Suppressor macrophage (primary cell): ENCODE measurements at places on chromosomes 7 and 10.
A peak's percentile ranks its signal among the peaks of the same experiment; 100 is the strongest.

DNA sequence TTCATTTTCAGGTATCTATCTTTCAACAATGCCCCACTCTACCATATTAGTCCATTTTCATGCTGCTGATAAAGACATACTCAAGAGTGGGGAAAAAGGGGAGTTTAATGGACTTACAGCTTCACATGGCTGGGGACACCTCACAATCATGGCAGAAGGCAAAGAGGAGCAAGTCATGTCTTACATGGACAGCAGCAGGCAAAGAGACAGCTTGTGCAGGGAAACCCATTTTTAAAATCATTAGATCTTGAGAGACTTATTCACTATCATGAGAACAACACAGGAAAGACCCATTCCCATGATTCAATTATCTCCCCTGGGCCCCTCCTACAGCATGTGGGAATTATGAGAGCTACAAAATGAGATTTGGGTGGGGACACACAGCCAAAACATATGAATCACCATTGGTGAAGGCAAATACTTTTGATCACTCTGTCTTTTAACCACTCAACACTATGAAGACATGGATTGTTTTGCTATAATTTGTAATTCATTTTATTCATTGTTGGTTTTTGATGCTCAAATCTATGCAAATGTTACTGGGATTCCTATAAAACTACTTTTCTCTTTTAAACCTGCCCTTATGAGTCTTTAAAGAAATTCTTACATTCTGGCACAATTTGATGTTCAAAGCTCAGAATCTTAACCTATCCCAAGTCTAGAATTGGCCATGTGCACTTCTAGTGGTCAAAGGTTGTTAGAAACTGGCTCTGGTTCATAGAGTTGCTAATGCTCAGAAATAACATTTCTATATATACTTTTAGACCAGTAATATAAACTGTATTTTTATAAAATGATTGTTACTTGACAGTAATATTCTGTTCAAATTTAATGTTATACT is 15.3 kb downstream of the AKR1C4 start:
- DNase-seq: no peak

- no peak for DNase-seq
Observed at GRCh38 chr7:119270644-119271043, 1002.3 kb upstream of the KCND2 start.

DNA sequence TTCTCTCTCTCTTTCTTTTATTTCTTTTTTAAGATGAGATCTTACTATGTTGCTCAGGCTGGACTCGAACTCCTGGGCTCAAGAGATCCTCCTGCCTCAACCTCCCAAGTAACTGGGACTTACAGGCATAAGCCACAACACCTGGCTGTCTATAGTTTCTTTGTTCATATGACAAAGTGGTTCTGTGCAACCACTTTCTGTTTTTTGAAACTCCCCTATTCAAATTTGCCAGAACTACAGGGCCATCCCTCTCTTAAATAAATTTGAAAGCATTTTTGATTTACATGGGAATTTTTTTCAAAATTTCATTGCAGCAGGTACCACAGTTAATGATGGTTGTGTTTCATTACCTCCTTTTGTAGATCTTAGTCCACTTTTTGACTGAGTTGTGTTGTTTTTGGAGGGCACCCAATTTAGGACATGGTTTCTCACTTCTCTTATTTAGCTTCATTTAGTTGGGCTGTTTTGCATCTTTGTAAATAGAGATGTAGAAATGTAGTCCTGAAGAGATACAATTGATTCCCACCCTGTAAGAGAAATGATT is 119.2 kb downstream of the LRRC4 start:
- DNase-seq: no peak

GRCh38 chr7:2970861-2971260 is 72.8 kb downstream of the CARD11 start:
- DNase-seq: no peak

- no peak for DNase-seq
Observed at GRCh38 chr10:87862679-87863052, 667 bp downstream of the KLLN start.

DNA sequence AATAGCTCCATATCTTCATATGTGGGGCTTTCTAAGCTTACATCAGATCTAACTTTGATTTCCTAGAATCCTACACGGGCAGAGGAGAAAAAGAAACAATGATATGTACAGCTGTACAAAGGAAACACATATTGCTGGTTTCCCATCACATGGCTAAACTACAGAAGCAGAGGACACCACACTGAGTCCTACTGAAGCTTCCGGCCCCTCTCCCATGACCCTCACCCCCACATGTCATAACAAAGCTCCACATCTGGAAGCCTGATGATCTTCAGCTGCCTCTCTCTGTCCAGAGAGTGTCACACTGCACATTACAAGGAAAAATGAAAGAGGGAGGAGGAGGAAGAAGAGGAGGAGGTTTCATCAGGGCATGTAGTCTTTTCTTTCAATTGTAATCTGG is 14.0 kb downstream of the SLC16A12 start:
- no peak for DNase-seq

- no peak for DNase-seq
Observed at GRCh38 chr10:32038777-32039176, 17.4 kb downstream of the KIF5B start.

- DNase-seq: peak; percentile 12
Observed at GRCh38 chr10:1643161-1643907, 94.0 kb downstream of the ADARB2 start.

DNA sequence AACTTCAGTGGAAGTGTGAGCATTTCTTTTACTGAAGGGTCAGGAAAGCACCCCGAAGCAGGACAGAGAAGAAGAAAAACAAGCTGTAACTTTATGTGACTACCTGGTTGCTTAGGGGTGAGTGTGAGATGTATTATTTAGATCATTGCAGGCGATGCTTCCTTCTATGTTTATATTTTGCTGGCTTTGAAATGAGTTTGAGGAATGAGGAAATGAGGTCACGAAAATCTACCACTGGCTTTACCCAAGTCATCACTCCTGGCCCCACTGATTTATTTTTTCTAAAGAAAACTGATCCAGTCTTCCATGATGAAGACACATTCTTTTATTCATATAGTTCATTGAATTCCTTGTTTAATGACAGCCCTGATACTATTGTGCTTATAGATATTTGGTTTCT is 716.6 kb upstream of the FZD8 start:
- no peak for DNase-seq

DNA sequence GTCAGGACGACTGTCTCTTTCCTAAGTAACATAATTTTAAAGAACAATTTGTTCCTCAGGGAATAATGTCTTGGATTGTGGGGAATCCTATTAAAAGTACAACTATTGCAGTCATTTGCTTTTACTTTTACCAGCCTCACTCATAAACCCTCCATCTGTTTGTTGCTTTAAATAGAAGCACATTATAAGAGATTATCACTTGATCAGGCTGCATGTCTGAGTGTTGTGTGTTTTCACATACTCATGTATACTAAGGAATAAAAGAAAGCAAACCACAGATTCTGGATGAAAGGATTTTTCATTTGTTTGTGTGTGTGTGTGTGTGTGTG is 1077.8 kb downstream of the KCNMA1 start:
- DNase-seq: no peak
